ENCODE measurements at places on chromosomes 3 and 15. TPM values are rescaled to one million over a fixed set of nuclear protein-coding genes. Genes with fewer than 3 reads are reported as not detected.

DNA sequence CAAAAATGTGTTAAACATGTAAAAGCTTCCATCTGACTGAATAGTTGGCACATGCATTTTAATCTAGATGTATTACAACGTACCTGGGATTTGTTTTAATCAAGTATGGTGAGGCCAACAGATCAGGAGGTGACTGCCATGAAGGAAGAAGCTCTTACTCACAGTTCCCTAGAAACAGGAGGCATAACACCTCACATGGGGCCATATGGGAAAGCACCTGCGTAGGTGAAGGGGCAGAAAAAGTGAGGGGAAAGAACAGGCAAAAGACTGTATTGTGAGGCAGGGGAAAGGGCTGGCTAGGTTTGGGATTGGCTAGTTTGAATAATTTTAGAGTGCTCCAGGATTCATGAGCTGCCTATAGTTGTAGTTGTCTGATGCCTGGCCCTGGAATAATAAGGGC lies 9.6 kb downstream of the SQOR start:
- H3K4me1 ChIP-seq = peaks cover 58% of the 10 kb centered on the region
- H3K27me3 ChIP-seq = no peaks in the 10 kb centered on the region
- no peak overlapping the region for H3K27ac ChIP-seq

- no peaks in the 10 kb centered on the region for H3K4me1 ChIP-seq
- DNase-seq = no peak
- H3K36me3 ChIP-seq = no peaks in the 10 kb centered on the region
- H3K27me3 ChIP-seq = no peaks in the 10 kb centered on the region
- H3K27ac ChIP-seq = no peak overlapping the region
- no peak overlapping the region for H3K4me3 ChIP-seq
These were observed 496.8 kb downstream of the CNTN4 start for GRCh38 chr3:2595486-2595885.

DNA sequence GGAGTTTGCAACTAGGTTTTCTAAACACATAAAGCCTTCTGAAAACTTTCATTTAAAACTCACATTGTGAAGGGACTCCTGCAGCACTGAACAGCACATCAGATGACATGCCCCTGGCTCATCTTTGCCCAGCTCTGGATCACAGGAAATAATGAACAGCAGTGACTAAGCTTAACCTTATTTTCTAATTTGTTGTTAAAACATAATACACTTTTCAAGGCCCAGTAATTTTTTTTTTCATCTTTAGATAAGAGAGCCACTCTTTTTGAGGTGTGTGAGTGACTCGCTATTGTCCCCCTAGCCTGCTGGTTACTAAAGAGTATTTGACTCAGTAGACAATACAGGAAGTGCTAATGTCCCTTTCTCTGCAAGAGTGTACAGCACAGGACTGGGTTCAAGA lies 204.0 kb downstream of the OSBPL10 start:
- H3K4me3 ChIP-seq = no peak overlapping the region
- no peaks in the 10 kb centered on the region for H3K4me1 ChIP-seq
- no peak overlapping the region for H3K27ac ChIP-seq
- H3K27me3 ChIP-seq = no peaks in the 10 kb centered on the region
- no peaks in the 10 kb centered on the region for H3K36me3 ChIP-seq

Gene ESYT3
- 1.0 TPM for total RNA-seq

GRCh38 chr3:123027292-123028232 lies at the start of gene SEMA5B:
Gene SEMA5B, minus strand, starts transcription at chr3:123027763. Its CDS starts 66,500 bp downstream, at chr3:122961263.
- no peaks in the 10 kb centered on the region for H3K36me3 ChIP-seq
- peak within 1 kb of the TSS; percentile 68 for H3K27ac ChIP-seq
- H3K27me3 ChIP-seq = peaks cover 24% of the 10 kb centered on the region
- DNase-seq = peak; percentile 31
- H3K4me1 ChIP-seq = peaks cover 48% of the 10 kb centered on the region
- peak within 1 kb of the TSS; percentile 79 for H3K4me3 ChIP-seq

DNA sequence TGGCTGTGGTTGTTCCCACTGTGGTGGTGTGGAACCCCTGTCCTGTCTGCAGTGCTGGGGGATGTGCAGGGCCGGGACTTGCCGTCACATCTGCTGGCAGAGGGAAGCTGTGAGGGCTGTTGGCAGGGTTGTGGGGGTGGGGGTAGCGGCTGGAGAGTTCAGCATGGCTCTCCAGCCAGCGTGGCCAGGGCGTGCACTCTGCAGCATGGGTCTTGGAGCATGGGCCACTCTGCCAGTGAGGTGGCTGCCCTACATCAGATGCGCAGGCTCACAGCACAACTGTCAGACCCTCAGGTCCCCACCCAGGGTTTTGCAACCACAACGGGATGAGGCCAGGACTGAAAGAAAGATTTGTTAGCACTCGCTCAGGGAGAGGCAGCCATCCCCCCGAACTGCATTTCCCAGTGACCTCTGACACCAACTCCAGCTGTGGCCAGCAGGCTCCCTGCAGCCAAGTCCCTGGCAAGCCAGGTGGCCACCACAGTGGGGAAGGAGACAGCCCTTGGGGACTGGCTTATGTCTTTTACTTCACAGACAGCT lies 237.7 kb upstream of the LYSMD4 start:
- H3K27me3 ChIP-seq = no peaks in the 10 kb centered on the region
- H3K27ac ChIP-seq = no peak overlapping the region
- H3K4me3 ChIP-seq = no peak overlapping the region

Gene ZNF770
- total RNA-seq = 41.3 TPM

Gene ABHD17C
- total RNA-seq = 5.9 TPM

DNA sequence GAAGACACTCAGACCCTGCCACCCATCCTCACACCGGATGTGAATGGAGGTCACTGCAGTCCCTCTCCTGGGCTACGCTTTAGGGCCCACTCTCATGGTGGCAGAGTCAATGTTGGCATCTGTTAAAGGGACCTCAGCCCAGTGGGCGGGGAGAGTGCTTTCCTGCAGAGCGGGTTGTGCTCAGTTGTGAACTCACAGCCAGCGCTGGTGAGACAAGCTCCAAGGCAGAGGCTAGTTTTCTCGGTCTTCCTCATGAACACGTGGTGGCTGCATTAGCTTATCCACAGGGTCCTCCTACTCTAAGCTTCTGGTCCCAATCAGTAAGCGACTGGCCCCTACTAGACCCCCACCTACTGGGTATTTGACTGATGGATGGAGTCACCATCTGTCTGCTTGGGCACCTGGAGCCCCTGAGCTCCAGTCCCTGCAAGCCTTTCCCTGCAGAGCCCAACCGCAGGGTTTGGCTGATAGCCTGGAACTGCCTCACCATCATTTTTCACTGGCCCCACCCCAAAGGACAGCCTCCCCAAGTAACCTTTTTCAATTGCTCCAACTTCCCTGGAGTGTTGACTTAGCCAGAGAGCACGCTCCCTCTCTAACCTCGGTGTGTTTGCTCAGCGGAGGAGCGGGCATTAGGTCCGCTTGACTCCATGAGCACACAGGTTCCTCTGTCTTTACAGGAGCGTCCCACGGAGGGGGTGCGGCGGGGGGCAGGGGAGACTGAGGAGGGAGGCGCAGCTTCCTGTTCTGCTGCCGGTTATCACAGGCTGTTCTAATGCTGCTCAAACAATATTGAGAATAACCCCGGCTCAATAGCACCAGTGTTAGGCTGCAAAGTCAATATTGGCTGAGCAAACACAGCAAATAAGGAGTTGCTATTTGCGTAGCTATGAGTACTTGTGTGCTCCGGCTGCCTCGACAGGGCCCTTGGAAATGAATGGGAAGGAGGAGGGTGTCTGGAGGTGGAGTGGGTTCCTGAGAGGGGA lies 141.7 kb downstream of the RPLP1 start:
- peak; percentile 40 for DNase-seq
- H3K27ac ChIP-seq = peak overlapping the region; percentile 94
- peak overlapping the region; percentile 20 for H3K4me3 ChIP-seq
- no peaks in the 10 kb centered on the region for H3K36me3 ChIP-seq
- H3K27me3 ChIP-seq = peaks cover 16% of the 10 kb centered on the region

DNA sequence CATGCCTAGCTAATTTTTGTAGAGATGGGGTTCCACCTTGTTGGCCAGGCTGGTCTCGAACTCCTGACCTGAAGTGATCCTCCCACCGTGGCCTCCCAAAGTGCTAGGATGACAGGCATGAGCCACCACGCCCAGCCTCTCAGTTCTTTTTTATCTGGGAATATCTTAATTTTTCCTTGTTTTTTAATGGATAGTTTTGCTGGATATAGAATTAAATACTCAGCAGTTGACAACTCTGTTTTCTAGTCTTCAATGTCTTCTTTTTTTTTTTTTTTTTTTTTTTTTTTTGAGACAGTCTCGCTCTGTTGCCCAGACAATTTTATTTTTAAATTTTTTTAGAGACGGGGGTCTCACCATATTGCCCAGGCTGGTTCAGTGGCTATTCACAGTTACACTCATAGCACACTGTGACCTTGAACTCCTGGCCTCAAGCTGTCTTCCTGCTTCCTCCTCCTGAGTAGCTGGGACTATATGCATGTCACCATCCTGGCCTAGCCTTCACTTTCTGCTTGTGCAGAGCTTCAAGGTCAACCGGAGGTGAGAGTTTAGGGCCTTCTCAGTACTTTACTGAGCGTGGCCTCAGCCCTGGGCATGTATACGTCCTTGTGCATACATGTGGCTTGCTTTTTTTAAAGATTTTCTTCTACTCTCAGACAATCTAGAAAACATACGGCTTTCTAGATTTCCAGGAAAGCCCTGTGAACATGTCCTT lies 120.5 kb downstream of the ZNF609 start:
- no peaks in the 10 kb centered on the region for H3K36me3 ChIP-seq
- H3K4me3 ChIP-seq = no peak overlapping the region
- H3K27ac ChIP-seq = no peak overlapping the region
- peaks cover 10% of the 10 kb centered on the region for H3K4me1 ChIP-seq
- no peak for DNase-seq
- H3K27me3 ChIP-seq = no peaks in the 10 kb centered on the region

DNA sequence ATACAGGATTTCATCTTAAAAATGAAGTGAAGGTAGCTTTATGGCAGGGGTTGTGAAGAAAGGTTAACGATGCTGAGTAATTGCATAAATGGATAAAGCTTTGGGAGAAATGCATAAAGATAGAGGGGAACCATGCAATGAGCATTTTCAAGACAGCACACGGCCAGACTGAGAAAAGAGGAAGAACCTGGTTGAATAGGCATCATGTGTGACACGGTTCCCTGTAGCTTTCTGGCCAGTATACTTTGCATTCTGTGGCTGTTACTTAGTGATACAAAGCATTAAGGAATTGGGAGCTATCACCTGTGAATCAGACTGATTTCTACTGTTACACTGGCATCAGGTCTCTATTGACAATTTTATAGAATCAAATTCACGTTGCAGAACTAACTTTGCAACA lies 33.3 kb downstream of the NR2C2 start:
- no peak overlapping the region for H3K27ac ChIP-seq
- no peak overlapping the region for H3K4me3 ChIP-seq
- DNase-seq = no peak
- H3K27me3 ChIP-seq = no peaks in the 10 kb centered on the region
- H3K36me3 ChIP-seq = no peaks in the 10 kb centered on the region
- H3K4me1 ChIP-seq = peaks cover 21% of the 10 kb centered on the region

Gene CCR2
- 0.63 TPM for total RNA-seq

Gene KCTD6
- 6.2 TPM for total RNA-seq

DNA sequence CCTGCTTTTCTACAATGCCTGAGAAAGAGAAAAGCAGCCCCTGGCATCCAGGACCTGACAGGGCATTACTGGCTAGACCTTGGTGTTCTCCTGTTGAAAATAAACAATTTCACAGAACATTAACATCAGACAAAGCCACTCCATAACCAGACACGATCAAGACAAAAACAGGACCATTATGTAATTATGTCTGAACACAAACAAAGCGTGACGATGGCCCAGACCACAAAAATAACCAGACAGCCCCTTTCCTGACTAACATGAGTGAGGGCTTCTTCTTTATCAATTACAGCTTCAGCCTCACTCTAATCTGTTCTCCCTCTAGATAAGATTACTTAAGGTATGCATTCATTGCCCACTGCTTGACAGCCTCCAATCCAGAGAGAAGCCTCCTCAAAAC lies 172.7 kb upstream of the LMCD1 start:
- H3K36me3 ChIP-seq = no peaks in the 10 kb centered on the region
- H3K27ac ChIP-seq = no peak overlapping the region
- H3K4me3 ChIP-seq = no peak overlapping the region

GRCh38 chr3:36867810-36868209 lies 77.0 kb downstream of the TRANK1 start:
- no peak overlapping the region for H3K27ac ChIP-seq
- H3K4me1 ChIP-seq = no peaks in the 10 kb centered on the region
- H3K36me3 ChIP-seq = peaks cover 7% of the 10 kb centered on the region
- no peak overlapping the region for H3K4me3 ChIP-seq

Gene RYK
- total RNA-seq = 32.3 TPM

- H3K27ac ChIP-seq = no peak overlapping the region
- H3K27me3 ChIP-seq = no peaks in the 10 kb centered on the region
- no peaks in the 10 kb centered on the region for H3K36me3 ChIP-seq
- no peak overlapping the region for H3K4me3 ChIP-seq
These were observed 274.7 kb upstream of the CTNNB1 start for GRCh38 chr3:40924559-40925141.

- H3K27ac ChIP-seq = peak overlapping the region; percentile 90
- no peaks in the 10 kb centered on the region for H3K27me3 ChIP-seq
- H3K4me3 ChIP-seq = peak overlapping the region; percentile 81
- H3K36me3 ChIP-seq = no peaks in the 10 kb centered on the region
- no peak for DNase-seq
These were observed 569 bp downstream of the HIGD2B start for GRCh38 chr15:72685301-72685924.

DNA sequence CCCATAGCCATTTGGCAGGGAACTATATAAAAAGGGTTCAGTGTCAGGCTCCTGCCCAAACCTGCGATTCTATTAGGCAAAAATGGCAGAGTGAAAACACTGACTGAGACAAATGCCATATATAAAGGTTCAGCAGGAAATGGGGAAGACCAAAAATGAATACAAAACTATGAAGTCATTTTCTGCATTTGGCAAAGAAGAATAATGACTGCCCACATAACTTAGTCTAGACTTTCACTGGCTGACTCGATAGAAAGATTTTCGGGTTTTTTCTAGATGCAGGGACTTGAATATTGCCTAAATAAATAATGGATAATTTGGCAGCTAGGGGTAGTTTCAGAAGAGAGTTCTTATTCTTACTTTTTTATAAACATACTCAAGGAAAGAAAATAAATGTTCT lies 178.0 kb downstream of the TPRG1 start:
- no peak for DNase-seq
- no peak overlapping the region for H3K27ac ChIP-seq
- H3K36me3 ChIP-seq = no peaks in the 10 kb centered on the region
- H3K4me3 ChIP-seq = no peak overlapping the region

Gene MAN2C1
- 114 TPM for total RNA-seq

DNA sequence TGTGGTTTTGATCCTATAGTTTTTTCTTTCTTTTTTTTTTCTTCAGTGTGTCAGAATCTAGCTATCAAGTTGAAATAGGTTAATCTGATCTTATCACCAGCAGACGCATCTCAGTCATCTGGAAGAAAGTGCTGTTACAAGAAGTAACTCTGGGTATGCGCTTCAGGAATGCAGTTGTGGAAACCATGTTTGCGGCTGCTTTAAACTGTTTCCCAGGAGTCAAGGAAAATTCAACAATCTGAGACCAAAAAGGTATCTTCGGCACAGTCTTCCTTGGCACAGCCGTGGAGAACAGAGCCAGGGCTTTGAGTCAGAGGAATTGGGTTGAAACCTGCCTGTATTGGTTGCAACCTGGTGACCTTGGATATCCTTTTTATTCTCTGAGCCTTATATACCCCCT lies 59.9 kb downstream of the CD47 start:
- no peaks in the 10 kb centered on the region for H3K36me3 ChIP-seq
- DNase-seq = no peak
- H3K27ac ChIP-seq = no peak overlapping the region
- peaks cover 7% of the 10 kb centered on the region for H3K4me1 ChIP-seq

Gene SGO1
- total RNA-seq = 0.38 TPM

Data from left ventricle myocardium inferior (tissue), 1 donor.